ENCODE measurements at places on chromosomes 16 and 17. TPM values are rescaled to one million over a fixed set of nuclear protein-coding genes. Genes with fewer than 3 reads are reported as not detected.
A peak's percentile ranks its signal among the peaks of the same experiment; 100 is the strongest.

SAP30BP gene
- total RNA-seq, result 47.4 TPM

TMEM114 gene
- not detected for total RNA-seq

CACNB1 gene
- 7.4 TPM for total RNA-seq

HS3ST2 gene
- total RNA-seq, result 0.11 TPM

KSR1 gene
- total RNA-seq, result 9.5 TPM

DNA sequence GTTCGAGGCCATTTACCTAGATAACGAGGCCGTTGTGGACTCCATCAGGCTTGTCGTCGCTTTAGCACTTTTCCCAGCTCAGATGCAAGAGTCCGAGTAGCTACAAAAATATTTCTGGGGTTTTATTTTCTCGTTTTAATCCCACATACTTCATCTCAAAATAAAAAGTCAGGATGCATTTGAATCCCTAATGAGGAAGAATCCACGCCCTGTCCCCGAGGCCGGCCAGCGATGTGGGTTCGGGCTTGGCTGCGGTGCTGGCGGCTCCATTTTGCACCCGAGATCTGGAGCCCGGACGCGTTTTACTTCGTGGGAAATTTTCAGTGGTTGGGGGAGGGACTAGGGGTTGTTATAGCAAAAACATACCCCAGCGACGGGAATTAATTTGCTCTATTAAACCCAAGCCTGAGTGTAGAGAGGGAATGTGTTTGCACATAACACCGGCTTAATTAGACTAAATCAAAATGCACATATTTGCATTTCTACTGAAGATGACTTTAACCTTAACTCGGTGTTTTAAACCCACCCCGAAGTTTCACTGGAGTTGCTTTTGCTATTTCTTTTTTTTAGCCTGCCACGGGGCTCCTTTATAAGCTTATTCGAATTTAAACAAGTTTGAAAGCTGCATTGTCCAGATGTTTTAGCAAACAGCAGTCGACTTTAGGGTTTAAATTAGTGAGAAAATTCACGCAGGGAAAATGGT is 4.8 kb downstream of the IRX5 start:
- peak; percentile 40 for DNase-seq

- no peak for DNase-seq
Observed at GRCh38 chr17:78414178-78415162, 36.0 kb downstream of the PGS1 start.

DNA sequence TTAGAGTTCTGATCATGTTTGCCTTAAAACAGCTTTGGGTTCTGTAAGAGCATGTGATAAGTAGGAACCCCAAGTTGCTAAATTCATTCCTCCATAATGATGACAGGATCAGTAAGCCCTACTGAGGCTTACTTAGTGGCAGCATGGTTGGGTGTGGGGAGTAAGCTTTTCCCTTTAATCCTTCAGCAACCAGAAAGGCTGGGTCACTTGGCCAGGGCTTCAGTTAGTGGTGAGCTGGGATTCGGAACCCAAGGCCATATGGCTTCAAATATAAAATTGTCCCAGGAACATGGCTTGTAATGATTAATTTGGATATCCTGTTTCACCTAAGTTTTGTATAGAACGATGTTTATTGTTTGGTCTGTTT is 850 bp downstream of the GINS3 start:
- no peak for DNase-seq

DNA sequence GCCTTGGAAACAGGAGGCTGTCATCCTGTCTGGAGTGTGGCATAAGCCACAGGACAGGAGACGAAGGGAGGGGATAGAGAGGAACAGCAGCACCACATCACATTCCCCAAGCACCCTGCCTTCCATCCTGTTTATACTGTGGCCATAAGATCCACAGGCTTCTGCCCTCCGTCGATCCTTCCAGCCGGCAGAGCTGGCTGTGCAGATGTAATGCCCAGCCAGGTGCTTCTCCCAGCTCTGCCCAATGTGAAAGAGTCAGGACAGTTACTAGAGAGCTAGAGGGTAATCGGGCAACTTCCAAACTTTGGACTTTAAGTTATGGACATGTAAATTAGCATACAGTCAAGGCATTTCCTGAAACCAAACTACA is 368.4 kb downstream of the SOX9 start:
- DNase-seq, result no peak

DNA sequence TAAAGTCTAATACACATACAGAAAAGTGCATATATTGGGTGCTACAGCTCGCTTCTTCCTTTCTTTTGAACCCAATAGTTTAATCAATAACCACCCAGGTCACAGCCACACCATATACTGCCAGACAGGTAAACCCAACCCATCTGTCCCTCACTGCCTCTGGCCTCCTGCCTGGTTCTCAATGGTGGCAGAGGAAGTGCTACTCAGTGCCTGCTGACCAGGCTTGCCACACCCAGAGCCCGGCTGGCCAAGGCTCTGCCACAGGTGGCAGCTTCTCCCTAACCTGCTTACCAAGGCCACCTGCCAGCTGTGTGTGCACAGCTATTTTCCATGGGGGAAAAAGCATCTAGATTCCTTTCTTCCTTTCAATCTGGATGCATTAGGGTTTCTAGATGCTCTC is 584 bp downstream of the PMP22 start:
- peak; percentile 72 for DNase-seq

GRCh38 chr16:1945559-1946391 is 2.8 kb upstream of the MSRB1 start:
- peak; percentile 22 for DNase-seq

DNA sequence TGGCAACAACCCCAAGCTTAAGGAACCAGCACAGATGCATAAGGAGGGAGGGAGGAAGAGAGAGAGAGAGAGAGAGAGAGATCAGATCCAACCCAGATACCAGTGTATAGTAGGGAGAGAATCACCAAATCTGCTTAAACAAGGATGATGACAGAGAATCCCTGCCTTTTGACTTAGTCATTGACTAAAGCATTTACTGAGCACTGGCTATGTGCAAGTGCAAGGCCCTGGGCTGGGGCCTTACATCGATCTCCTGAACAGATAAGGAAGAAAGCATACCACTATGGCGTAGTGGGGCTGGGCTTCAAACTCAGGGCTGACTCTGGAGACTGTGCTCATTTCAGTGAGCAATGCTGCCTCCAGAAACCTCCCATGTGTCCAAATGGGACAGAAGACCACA is 15.8 kb downstream of the TSNAXIP1 start:
- no peak for DNase-seq

GRCh38 chr16:15970202-15970601 is 20.8 kb downstream of the ABCC1 start:
- no peak for DNase-seq

DNA sequence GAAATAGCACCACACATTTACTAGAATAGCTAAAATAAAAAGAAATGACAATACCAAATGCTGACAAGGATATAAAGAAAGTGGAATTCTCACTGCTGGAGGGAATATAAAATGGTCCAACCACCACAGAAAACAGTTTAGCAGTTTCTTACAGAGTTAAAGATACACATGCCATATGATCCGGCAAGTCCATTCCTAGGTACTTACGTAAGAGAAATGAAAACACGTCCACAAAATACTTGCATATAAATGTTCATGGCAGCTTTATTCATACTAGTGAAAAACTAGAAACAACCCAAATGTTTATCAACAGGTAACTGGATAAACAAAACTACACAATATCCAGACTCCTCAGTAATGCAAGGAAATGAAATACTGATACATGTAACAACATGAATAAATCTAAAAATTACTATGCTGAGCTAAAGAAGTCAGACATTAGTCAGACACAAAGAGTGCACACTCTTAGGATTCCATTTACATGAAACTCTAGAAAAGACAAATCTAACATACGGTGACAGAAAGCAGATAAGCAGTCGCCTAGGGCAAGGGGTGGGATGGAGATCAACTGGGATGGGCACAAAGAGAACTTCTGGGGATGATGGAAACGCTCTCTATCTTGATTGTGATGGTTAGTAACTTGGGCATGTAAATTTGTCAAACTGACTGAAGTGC is 76.4 kb downstream of the SMG6 start:
- DNase-seq, result no peak
